ENCODE measurements at places on chromosomes 7 and 10.
A peak's percentile ranks its signal among the peaks of the same experiment; 100 is the strongest.

DNA sequence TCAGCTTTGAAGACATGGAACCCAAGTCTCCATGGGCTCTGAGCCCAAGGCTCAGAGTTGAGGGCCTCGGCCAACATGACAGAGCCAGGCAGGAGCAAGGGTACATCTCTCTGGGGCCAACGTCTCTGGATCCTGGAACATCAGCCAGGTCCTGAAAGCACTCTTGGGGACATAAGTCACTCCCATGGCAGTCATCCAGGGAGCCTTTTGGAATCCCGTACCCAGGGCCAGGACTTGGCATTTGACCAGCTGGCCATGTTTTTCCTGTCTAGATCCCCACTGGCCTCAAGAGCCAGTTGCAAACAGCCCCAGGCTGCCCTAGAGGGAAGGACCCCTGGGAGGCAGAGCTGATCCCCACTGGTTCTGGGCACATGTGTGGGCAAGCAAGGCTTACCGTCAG lies 4.3 kb upstream of the CXCL12 start:
- peaks cover 30% of the 10 kb centered on the region for H3K27me3 ChIP-seq
- peaks cover 19% of the 10 kb centered on the region for H3K4me1 ChIP-seq
- no peak overlapping the region for H3K27ac ChIP-seq
- H3K4me3 ChIP-seq = no peak overlapping the region
- H3K36me3 ChIP-seq = no peaks in the 10 kb centered on the region

- no peaks in the 10 kb centered on the region for H3K36me3 ChIP-seq
- peaks cover 80% of the 10 kb centered on the region for H3K27me3 ChIP-seq
- peak overlapping the region; percentile 87 for H3K27ac ChIP-seq
- DNase-seq = no peak
- H3K4me3 ChIP-seq = peak overlapping the region; percentile 73
Observed at GRCh38 chr7:114083166-114084001, 164.6 kb upstream of the PPP1R3A start.

DNA sequence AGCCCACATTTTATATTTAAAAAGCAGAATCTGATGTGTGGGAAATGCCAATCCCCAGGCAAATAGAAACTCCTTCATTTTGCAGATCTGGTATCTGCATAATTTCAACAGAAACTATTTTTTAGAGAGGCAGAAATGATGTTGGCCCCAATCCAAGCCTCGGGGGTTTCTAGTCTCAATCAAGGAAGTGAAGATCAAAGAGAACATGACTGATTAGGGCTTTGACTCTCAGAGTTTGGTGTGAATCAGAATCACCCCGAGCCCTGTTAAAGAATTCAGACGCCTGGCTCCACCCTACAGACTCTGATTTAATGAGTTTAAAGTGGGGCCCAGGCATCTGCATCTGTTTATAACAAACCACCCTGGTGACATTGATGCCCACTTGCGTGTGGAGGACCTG lies 36.7 kb upstream of the UBE2H start:
- peak overlapping the region; percentile 94 for H3K27ac ChIP-seq
- peak; percentile 58 for DNase-seq
- no peaks in the 10 kb centered on the region for H3K36me3 ChIP-seq
- no peaks in the 10 kb centered on the region for H3K27me3 ChIP-seq
- no peak overlapping the region for H3K4me3 ChIP-seq
- peaks cover 14% of the 10 kb centered on the region for H3K4me1 ChIP-seq

GRCh38 chr10:75718991-75719390 lies 287.6 kb downstream of the LRMDA start:
- H3K27ac ChIP-seq = no peak overlapping the region
- H3K4me1 ChIP-seq = no peaks in the 10 kb centered on the region
- H3K4me3 ChIP-seq = no peak overlapping the region

DNA sequence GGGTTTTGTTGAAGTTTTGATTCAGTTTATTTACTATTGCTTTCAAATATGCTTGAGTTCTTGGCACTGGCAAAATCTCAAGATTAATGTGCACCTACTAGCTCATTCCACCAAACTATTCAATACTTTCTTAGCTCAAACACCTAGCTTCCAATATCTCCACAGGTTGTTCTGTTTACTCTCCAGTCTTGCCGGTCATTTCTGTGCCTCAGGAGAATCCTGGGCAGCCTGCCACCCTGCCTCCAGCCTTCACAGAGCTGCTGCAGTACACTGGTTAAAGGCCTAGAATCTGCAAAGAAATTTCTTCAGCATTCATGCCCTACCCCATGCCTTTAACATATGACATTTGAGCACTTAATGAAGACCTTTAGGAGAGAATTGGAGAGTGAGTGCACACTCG lies 4.0 kb upstream of the TMEM106B start:
- no peaks in the 10 kb centered on the region for H3K36me3 ChIP-seq
- H3K27ac ChIP-seq = no peak overlapping the region
- DNase-seq = no peak
- no peaks in the 10 kb centered on the region for H3K27me3 ChIP-seq

DNA sequence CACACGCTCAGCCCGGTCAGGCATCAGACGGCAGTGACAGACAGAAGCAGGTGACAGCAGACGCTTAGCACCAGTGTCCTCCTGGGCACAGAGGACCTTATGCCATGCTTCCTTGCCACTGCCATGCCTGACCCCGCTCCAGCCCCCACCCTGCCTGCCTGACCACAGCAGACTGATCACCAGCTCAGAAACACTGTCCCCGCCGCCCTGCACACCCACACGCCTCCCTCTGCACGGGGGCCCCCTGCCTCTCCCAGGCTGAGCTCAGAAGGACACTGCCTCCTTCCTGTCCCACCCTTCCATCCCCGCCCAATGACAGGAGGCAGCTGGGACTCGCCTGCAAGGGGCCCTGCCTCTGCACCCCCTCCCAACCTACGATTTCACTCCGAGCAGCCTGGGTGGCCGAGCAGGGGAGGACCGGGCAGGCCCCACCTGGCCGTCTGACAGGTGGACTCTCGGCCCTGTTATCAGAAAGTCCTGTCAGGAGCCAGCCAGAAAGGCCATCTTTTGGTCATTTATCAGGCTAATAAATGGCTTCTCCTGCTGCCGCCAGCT lies 183.4 kb downstream of the ELFN1 start:
- peaks cover 14% of the 10 kb centered on the region for H3K27me3 ChIP-seq
- H3K4me1 ChIP-seq = peaks cover 25% of the 10 kb centered on the region
- H3K36me3 ChIP-seq = no peaks in the 10 kb centered on the region
- peak; percentile 38 for DNase-seq
- no peak overlapping the region for H3K27ac ChIP-seq
- peak overlapping the region; percentile 30 for H3K4me3 ChIP-seq

- H3K4me1 ChIP-seq = no peaks in the 10 kb centered on the region
- H3K27me3 ChIP-seq = peaks cover 16% of the 10 kb centered on the region
Observed at GRCh38 chr10:48744587-48744986, 59.9 kb downstream of the WDFY4 start.

DNA sequence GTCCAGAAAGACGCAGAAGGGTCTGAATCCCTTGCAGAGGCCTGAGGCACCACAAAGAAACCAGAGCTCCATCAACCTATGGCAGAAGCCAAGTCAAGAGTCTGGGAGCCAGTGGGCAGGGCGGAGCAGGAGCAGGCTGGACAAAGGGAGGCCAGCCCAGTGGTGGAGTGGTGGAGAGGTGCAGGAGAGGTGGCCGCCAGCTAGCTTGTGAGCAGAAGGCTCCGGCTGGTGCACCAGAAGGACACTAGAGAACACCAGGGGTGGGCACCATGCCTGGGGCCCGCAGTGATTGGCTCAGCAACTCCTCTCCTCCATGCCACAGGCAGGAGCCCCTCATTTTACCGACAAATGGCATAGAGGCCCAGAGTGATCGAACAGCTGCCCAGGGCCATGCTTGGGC lies 186.6 kb downstream of the GRID1 start:
- no peak overlapping the region for H3K27ac ChIP-seq
- no peak for DNase-seq
- H3K36me3 ChIP-seq = no peaks in the 10 kb centered on the region

- peaks cover 35% of the 10 kb centered on the region for H3K27me3 ChIP-seq
- no peak overlapping the region for H3K4me3 ChIP-seq
- DNase-seq = no peak
- H3K4me1 ChIP-seq = no peaks in the 10 kb centered on the region
- H3K27ac ChIP-seq = no peak overlapping the region
Observed at GRCh38 chr10:88735661-88736060, 24.2 kb upstream of the LIPN start.

All from mesothelial cell of epicardium (in vitro differentiated cells).